Cerebellum (tissue), 4 donors: ENCODE measurements at places on chromosomes 1 and 21.
A peak's percentile ranks its signal among the peaks of the same experiment; 100 is the strongest.

- no peak for DNase-seq
These were observed 44.0 kb downstream of the MORN1 start for GRCh38 chr1:2347409-2347785.

DNA sequence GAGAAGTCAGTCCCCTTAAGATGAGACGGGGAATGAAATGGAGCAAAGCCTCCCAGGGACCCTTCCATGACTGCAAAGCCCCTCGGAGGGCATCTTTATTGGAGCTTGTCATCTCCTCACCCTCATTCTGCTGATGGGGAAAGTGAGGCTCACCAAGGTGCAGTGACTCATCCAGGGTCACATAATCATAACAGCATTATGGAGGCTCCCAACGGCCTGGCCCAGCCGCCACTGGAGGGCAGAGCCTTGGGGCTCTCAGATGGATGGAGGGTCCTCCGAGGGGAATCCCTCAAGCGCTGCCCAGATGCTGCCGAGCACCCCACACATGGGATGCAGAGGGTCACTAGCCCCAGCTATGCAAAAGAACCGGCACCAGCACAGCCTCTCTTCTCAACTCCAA, 18.9 kb downstream of the IFFO2 start:
- no peak for DNase-seq

- DNase-seq = no peak
These were observed 34.0 kb downstream of the ASTN1 start for GRCh38 chr1:177130451-177130945.

GRCh38 chr1:207659545-207660153, 14.7 kb downstream of the CR1L start:
- no peak for DNase-seq

DNA sequence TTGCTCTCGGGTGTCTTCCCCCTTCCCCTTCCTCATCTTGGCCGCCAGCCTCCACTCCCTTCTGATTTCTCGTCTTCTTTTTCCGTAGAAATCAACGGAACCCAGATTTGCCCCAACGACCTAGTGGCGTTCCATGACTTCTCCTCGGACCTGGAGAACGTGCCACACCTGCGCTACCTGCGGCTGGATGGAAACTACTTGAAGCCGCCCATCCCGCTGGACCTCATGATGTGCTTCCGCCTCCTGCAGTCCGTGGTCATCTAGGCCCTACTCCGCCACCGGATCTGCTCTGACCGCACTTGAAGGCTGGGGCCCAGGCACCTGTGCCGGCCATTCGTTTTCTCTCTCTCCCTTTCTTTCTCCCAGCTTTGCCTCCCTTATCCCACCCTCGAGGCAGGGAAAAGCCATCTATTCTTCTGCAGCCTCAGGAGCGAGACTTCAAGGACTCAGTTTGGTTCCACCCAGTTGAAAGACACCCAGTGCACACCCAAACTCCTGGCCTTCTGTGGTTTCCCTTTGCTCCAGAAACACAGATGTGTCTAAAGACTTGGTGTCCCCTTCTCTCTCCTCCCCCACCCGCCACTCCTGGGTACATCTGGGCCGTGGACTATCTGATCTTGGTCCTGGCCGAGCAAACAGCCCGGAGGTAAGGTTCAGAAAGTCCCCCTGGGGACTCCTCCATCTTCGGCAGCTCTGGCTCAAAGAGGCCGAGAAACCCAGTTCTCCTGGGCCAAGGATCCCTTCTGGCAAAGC, 7.2 kb upstream of the OPTC start:
- no peak for DNase-seq

GRCh38 chr1:32431736-32432400, 33.0 kb upstream of the ZBTB8B start:
- DNase-seq = no peak

DNA sequence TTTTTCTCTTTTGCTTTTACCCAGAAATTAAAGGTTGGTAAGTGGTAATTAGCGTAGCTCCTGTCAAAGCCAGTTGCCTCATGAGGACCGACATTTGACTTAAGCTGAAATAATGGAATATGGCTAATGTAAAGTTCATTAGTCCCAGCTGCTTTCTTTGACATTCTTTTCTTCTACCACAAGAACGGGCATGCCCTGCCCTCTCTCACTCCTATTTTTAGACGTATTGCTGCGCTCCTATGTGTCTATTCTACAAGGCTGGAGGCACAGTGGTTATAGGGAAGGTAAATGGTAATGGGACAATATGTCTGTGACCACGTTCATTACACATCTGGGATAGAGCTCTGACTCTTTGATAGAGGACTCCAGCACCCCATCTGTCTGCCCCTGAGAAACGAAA, 6.8 kb downstream of the CORT start:
- no peak for DNase-seq

DNA sequence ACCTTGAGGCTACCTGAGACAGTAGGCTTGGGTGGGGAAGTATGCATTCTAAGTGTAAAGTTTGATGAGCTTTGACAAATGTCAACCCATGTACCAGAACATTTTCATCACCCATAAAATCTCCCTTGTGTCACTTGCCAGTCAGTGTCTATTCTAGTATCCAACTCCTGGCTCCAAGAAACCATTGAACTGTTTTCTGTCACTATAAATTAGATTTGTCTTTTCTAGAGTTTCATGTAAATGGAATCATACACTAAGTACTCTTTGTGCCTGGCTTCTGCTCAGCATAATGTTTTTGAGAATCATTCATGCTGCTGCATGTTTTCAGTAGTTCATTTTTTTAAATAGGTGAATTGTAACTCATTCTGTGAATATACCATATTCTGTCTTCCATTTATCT, 165.4 kb downstream of the DNM3 start:
- no peak for DNase-seq

- DNase-seq = peak; percentile 63
These were observed 3.2 kb upstream of the SAMD13 start for GRCh38 chr1:84298328-84298683.

- no peak for DNase-seq
These were observed 4.7 kb downstream of the DDI2 start for GRCh38 chr1:15621975-15622374.

DNA sequence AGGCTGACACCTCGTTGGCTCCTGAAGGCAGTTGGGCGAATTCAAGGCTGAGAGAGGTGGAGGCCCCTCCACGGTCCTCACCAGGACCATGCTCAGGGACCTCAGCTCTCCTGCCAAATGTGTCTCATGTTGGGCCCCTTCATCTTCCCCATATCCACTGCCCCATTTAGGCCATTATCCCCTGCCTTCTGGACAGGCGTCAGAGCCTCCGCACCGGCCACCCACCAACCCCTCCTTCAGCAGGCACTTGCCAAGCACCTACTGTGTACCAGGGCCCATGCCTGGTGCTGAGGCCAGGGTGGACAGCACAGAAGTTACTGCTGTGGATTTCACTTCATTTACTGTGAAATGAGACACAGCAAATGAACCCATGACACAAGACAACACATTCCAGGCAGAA, 325.8 kb downstream of the MATN1 start:
- DNase-seq = no peak

DNA sequence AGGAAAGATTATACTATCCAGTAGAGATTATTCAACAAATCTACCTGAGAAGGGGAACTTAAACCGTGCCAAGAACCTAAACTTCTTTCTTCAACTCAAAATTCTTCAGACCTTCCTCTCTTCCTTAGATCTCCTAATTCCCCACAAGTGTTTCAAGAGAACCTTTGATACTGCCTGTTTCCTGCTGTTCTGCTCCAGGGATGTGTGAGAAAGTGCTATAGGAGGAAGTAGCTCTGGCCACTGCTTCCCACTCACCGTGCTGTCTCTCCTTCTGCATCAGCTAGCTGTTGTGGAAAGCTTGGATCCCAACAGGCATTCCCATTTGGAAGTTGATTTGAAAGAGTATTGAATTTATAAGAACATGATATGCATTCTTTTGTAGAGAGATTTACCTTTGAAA, 4.5 kb upstream of the NOS1AP start:
- DNase-seq = no peak

GRCh38 chr1:160342526-160342925, 524 bp downstream of the COPA start:
- DNase-seq = no peak

GRCh38 chr1:205545001-205545919, 40.8 kb downstream of the CDK18 start:
- no peak for DNase-seq

- no peak for DNase-seq
These were observed 680 bp downstream of the MAGOH start for GRCh38 chr1:53237638-53238037.

- no peak for DNase-seq
These were observed 5.1 kb downstream of the COL24A1 start for GRCh38 chr1:86151427-86151826.

GRCh38 chr1:85580872-85581801, 576 bp downstream of the CCN1 start:
- no peak for DNase-seq

GRCh38 chr1:201528631-201529252, 10.2 kb upstream of the NAV1 start:
- no peak for DNase-seq

- no peak for DNase-seq
These were observed 511 bp downstream of the NDC1 start for GRCh38 chr1:53837646-53837923.

DNA sequence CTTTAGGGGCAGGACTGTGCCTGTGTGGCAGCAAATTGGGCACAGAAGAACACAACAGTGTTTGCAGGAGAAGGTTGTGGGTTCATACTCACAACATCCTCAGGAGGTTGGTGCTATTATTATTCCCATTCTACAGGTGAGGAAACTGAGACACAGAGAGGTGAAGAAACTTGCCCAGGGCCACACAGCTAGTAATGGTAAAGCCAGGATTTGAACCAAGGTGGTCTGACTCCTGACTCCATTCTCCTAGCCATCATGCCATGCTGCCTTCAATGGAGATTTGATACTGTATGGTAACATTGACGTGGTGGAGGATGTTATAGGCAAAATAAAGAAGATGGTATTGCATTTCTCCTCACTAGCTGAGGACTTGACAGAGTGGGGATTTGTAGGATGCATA, 334.2 kb downstream of the RPS6KC1 start:
- DNase-seq = no peak

GRCh38 chr1:35568975-35569395, 4.1 kb upstream of the TFAP2E start:
- peak; percentile 81 for DNase-seq

DNA sequence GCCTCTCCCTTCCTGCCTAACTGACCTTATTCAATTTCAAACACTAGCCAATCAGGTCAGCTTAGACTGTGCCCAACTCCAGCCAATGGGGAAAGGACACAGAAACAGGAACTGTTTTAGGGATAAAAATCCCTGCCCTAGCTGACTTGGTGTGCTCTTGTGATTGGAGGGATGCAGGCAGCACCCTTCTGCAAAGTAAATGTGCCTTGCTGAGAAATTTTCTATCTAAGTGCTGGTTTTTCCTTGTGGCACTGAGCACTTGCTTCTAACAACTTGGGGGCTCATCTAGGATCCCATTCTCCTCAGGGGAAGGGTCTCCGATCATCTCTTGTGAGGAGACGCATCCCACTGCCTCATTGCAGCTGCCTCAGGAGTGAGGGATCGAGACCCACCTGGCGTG, 10.7 kb upstream of the CD2 start:
- DNase-seq = no peak

- DNase-seq = no peak
These were observed 25.4 kb upstream of the SMYD3 start for GRCh38 chr1:246532519-246532918.

DNA sequence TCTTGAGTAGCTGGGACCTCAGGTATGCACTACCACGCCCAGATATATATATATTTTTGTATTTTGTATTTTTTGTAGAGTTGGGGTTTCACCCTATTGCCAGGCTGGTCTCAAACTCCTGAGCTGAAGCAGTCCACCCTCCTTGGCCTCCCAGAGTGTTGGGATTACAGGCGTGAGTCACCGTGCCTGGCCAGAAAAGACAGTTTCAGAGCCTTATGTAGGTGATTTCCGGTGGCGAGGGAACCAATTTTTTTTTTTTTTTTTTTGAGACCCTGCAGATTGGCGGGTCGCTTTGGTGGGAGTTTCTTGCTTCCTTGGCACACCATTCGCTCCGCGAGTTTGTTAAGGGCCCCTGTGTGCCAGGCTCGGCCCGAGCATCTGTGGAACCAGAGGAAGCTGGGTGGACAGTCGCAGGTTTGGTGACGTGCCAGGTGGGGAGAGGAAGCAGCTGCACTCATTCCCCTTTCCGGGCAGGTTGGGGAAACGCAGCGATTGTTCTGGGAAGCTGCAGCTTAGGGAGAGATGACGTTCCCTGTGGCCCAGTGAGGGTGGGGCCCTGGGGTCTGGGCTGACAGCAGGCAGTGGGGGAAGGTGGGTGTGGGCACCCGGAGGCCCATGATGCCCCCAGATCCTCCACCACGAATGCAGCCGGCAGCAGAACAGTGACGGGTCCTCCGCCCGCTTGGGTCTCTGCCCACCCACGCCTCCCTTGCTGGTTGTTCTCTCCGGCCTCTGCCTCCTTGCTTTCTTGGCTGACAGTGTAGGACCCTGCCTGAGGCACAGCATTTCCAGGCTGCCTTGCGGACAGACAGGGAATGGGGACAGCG, 25.1 kb downstream of the SPSB1 start:
- DNase-seq = no peak

DNA sequence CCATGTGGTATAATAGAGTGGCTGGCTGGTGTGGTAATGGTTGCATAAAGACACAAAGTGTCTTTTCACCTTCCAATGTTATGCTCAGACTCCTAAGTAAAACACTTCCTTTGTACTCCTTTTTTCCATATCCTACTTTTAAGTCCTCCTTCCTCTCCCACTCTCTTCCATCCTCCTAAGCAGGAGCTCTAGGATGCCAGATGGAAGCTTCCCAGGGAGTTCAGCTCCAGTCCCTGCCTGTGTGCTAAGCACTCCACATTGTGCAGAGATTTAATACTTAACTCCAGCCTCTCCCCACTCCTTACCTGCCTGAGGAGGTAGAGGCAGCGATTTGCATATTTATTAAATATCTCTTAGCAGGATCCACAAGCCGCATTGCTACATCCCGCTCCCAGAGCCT, 60.5 kb upstream of the IGSF21 start:
- peak; percentile 55 for DNase-seq

- peak; percentile 94 for DNase-seq
These were observed at the start of gene MIA3 for GRCh38 chr1:222618001-222618879. Gene MIA3 (plus strand): TSS chr1:222618097. CDS start chr1:222618111, 14 bp downstream.

- DNase-seq = no peak
These were observed 65.2 kb downstream of the LRRC8C start for GRCh38 chr1:89698020-89698560.

- DNase-seq = no peak
These were observed 98.2 kb upstream of the ERG start for GRCh38 chr21:38596264-38597042.

GRCh38 chr1:2881556-2881955, 80.1 kb upstream of the TTC34 start:
- DNase-seq = no peak
